ENCODE measurements at places on chromosomes 13 and 19. TPM values are rescaled to one million over a fixed set of nuclear protein-coding genes. Genes with fewer than 3 reads are reported as not detected.

Gene FAM83E
- total RNA-seq: 0.22 TPM

Gene DEDD2
- total RNA-seq: 74.2 TPM

Gene DNAAF3
- 6.9 TPM for total RNA-seq

Gene ZNF837
- total RNA-seq: 1.3 TPM

Gene CALR3
- total RNA-seq: not detected

Gene DOHH
- 17.4 TPM for total RNA-seq

Gene VSIG10L
- total RNA-seq: 11.0 TPM

Gene THSD1
- 7.3 TPM for total RNA-seq
